ENCODE measurements at places on chromosomes 3 and 15.

DNA sequence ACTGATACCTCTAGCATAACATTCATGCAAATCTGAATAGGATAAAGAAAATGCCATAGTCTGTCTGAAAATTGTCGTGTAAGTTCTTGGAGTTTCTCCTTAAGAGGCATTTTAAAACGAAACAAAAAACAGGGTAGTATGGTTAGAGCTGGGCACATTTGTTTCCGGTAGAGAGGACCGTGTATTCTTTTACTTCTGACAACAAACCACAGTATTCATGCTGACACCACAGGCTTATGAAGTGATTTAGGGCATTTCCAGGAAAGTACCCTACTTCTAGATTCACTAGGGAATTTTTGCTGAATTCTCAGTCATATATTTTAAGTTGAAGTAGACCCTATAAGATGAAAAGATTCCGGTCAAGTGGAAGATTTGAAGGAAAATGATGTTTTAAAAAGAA lies 541.3 kb downstream of the UNC13C start:
- no peak for DNase-seq

DNA sequence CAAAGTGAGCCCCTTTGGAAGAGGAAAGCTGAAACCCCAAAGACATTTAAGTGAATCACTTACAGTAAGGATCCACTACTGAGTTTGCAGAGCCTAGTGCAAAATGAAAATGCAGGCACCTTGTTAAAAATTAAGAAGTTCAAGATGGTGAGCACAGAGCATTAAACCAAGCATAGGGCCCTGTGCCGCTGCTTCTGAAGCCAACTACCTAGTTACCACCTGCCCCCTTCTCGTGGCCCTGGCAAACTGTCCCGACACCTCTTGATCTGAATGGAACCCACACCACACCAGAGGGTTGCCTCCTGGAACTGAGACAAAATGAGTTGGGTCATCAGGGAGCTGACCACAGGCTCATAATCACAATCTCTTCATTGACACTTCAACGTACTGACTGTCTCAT lies 25.6 kb downstream of the LRRC2 start:
- DNase-seq = no peak

DNA sequence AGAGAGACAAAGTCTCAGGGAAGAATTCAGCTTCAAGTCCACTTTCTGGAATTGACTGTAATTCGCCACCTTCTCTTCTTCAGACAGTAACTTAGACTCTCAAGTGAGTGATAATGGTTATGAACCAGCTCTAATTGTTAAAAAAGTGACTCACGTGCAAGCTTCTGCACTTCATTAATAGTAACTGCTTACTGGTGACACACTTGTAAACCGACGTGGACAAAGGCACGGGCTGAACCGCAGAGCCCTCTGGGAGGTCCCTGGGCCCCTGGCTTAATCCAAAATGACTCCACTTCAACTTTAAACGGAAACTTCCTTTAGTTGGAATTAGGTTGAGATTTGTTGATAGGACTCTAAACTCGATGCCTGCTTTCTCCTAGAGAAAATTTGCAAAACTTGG lies 17.0 kb downstream of the MUC4 start:
- DNase-seq = peak; percentile 39

- peak; percentile 66 for DNase-seq
Observed at GRCh38 chr3:18134386-18135059, 290.6 kb downstream of the SATB1 start.

- DNase-seq = no peak
Observed at GRCh38 chr15:48582452-48583247, 62.9 kb downstream of the FBN1 start.

GRCh38 chr3:50627407-50628051 lies 10.6 kb downstream of the MAPKAPK3 start:
- DNase-seq = peak; percentile 74

- DNase-seq = no peak
Observed at GRCh38 chr15:57824186-57824585, 117.7 kb downstream of the POLR2M start.

- no peak for DNase-seq
Observed at GRCh38 chr3:45506751-45507391, 87.7 kb upstream of the LIMD1 start.

- DNase-seq = peak; percentile 7
Observed at GRCh38 chr3:11690863-11691766, 47.4 kb upstream of the VGLL4 start.

DNA sequence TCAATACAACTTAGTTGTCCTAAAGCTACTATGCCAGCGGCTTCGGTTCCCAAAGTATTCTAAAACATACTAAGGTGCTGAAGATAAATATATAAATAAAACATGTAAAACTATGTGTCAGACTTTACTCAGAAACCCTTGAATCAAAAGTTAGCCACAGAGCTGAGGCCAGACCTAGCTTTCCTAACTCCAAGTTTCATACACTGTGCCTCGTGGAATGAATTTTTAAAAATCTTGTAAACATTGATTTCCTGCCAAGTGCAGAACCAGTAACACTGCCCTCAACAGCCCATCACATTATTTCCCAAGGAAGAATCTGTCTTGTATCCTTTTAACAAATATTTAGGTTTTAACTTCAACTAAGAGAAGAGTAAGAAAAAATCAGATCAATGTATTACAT lies 36.4 kb downstream of the TAMM41 start:
- DNase-seq = no peak

DNA sequence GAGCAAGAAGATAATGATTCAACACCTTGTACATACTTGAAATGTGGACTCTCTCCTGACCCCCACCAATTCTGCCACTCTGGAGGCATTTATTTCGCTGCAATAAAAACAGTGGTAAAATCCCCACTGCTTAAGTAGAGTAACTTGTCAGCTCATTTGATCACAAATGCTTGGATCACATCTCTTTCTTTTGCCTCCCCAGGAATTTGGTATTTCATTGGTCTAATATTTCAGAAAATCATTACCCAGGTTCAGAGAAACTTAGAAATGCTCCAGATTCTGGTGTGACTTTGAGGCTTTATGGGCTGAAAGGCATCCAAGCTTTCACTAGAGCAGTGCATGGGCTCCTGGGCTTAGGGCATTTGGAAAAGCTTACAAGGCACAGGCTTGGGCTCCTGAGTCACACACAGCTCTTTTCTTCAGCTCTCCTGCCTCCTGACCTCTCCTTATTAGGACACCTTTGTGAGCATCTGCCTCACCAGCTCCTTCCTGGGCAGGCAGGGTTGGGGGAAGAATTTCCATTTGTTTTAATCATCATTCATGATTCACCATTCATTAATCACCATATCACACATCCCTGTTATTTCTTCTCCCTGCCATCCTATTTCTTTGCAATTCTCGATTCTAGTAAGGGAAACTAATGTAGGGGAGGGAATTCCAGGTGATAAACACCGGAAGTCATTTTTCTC lies 22.5 kb downstream of the CDCP1 start:
- peak; percentile 29 for DNase-seq

DNA sequence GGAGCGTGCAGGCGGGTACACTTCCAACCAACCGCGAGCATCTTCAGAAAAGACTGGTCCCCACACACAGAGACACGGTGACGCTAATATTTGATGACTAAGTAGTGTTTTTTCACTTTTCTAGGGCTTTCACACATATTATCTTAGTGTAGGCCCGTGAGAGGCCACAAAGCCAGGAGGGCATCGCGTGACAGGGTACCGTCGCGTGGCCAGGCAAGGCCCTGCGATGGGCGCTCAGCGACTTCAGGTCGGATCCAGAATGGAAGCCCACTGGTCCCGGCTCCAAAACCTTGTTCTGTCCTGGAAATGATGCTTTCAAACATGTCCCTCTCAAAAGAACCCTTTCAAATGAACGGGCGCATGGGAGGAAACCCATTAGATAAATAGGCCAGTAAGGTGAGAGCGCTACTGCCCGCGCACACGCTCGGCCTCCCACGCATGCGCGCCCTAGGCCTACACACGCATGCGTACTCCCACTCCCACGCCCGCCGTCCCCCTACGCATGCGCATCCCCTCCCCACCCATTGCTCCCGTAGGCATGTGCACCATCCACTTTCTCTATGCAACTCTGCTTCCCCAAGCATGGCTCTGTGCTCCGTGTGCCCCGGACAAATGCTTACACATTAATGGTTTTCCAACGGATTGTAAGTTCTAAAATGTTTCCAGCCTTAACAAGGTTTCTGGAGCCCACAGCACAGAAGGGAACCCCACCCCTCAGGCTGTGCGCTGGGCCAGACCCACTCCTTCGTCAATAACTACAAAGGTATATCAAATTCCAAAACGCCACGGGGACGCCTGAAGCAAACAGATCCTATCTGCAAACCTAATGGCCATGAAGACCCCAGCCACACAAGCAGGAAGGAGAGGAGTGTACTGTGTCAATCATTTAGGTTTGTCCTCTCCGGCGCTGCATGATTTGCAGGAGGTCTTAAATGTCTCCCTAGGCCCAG lies 72.1 kb downstream of the OCA2 start:
- DNase-seq = no peak

- DNase-seq = no peak
Observed at GRCh38 chr3:178443634-178444033, 92.6 kb upstream of the KCNMB2 start.

- DNase-seq = no peak
Observed at GRCh38 chr3:138850151-138850550, 15.4 kb upstream of the PIK3CB start.

GRCh38 chr3:130663092-130663491 lies 83.5 kb downstream of the PIK3R4 start:
- DNase-seq = no peak

GRCh38 chr15:28878209-28878608 lies 7.6 kb upstream of the APBA2 start:
- no peak for DNase-seq

GRCh38 chr15:49473031-49473430 lies 50.0 kb downstream of the FGF7 start:
- no peak for DNase-seq

- DNase-seq = peak; percentile 61
Observed at GRCh38 chr3:180102134-180102533, 65.4 kb upstream of the PEX5L start.

DNA sequence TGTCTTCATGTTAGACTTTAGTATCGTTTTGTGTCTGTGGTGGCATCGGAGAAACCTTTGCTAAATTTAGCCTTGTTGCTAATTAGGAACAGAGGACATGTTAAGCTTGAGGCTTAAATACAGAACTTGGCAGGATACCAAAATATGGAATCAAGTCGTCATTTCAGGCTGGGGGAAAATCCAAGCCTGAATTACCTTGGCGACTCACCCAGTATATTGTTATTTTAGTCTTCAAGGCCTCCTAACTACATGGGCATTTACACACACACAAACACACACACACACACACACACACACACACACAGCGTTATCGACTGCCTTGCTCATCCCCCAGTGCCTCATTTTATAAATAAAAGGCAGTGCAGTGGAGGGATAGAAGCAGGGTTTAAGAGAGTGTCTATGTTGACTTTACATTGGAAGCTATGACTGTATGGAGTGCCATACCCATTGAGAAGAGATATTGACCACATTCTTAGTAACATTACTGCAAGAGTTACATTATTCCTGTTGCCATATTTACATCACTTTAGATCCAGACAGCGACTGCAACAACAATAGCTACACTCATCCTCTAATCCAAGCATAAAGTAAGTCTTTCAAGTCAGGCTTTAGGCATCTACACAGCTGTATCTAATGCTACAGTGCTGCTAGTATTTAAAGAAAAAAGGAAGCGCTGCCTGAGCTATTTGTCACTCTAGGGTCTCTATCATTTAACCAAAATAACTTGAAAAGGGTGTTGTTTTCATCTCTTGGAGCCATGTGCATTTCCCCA lies 210.8 kb upstream of the SEMA6D start:
- no peak for DNase-seq

GRCh38 chr15:68650901-68651709 lies 72.3 kb downstream of the CORO2B start:
- DNase-seq = peak; percentile 90

DNA sequence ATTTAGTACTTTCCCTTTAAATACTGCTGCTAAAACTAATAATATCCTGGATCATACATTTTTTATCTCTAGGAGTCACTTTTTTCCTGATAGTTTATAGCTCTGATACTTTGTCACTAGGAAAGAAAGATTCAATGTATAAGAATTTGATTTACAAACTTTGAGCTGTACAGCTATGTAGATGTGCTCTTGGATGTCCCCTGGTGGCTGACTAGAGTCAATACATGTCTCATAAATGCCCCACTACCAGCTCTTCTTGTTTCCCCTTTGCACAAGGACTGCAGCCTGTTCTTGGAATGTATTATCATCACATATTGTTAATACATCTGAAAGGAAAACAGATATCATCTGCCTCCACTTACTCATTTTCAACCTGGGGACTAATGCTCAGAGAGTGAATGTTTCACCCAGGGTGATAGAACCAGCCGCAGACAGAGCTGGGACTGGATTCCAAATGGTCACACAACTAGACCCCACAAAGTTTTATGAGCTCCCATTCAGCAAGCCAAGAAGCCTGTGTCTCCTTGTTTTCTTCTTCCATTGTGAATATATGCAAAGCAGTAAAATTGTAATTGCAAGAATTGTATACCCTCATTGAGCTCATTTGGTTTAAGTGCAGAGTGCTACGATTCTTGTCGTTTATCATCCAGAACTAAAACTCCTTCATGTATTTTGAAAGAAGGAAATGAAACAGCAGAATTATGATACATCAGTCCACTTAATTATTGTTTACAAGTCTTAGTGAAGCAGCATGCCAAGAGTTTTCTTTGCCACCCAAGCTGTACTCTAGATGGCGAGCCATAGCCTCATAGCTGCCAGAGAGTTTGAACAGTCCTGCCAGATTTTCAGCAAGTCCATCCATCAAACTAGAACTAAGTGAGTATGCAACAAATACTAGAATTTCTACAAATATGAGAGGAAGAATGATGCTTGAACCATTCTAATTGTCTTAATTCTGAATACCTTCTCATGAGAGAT lies 261.6 kb upstream of the LMCD1 start:
- DNase-seq = peak; percentile 70

GRCh38 chr3:59502806-59503205 lies 453.0 kb upstream of the CFAP20DC start:
- no peak for DNase-seq

DNA sequence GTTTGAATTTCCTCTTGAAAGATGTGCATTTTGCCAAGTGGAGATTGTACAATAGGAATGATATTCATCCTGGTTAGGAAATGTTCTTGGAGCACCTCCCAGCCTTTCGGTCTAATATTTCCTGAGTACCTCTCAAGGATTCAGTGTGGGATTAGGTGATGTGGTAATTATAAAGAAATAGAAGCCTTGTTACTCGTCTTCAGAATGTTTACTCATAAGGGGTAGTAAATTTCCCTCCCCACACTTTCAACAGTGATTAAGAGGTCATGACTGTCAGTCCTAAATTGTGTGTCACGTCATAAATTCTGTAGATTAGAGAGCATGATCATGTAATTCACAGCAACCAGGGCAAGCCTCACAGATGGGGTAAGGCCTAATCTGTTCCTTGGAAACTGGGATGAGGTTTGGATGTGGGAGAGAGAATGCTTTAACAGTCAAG lies 633.1 kb upstream of the TBL1XR1 start:
- no peak for DNase-seq

- no peak for DNase-seq
Observed at GRCh38 chr15:83457149-83457548, 10.0 kb downstream of the SH3GL3 start.

- no peak for DNase-seq
Observed at GRCh38 chr3:183937601-183938286, 53.1 kb upstream of the PARL start.
